Activated T-helper 1 cell treated with anti-CD3 and anti-CD28 coated beads, Interleukin-2, amount 50 U/mL, for 16 hours (primary cell): ENCODE measurements at places on chromosomes 5 and 9.

DNA sequence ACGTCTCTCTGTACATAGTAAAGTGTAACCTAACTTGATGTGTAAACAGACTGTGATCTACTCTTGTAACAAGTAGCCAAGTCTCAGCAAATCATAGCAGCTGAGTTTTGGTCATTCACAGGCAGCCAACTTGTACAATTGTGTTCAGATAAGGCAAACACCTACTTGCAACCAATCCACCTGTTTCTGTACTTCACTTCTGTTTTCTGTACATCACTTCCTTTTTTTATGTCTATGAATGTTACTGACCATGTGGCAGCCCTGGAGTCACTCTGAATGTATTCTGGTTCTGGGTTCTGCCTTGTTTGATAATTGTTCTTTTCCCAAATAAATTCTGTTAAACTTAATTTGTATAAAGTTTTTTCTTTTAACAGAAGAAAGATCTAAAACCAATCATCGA lies 26.0 kb downstream of the RLN2 start:
- DNase-seq = no peak

DNA sequence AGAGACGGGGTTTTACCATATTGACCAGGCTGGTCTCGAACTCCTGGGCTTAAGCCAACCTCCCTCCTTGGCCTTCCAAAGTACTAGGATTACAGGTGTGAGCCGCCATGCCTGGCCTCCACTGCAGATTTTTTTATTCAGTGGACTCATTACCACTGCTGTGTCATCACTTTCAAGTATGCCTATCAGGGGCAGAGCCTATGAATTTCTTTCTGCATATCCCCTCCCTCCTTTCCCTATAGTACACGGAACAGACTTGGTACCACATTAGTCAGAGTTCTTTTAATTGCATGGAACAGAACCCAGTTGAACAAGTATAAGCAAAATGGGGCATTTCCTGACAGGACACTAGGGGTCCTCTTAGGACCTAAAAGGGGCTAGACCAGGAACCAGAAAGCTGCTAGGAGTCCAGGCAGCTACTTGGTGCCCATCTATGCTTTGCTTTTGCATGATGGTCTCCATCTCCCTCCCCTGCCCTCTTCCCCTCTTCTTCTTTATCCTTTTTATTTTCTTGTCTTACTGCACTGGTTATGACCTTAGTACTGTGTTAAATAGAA lies 5.8 kb downstream of the BSPRY start:
- DNase-seq = no peak

- no peak for DNase-seq
These were observed 72.3 kb downstream of the C9orf153 start for GRCh38 chr9:86187121-86187520.

DNA sequence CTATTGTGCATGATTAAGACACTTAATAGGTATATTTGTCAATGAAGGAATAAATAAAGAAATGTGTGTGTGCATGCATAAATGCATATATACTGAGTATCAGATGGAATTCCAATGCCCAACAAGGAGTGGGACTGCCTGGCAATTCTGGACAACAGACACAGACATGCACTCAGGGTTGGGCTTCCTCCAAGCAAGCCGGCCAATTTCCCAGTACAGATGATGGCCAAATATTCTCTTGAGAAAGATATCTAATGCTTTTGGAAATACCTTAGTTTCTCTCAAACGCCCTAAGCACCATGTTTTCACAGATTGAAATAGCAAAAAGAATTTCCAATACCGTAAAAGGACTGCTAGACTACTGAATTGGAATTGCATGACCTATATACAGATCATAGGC lies 11.1 kb downstream of the FTMT start:
- DNase-seq = no peak

DNA sequence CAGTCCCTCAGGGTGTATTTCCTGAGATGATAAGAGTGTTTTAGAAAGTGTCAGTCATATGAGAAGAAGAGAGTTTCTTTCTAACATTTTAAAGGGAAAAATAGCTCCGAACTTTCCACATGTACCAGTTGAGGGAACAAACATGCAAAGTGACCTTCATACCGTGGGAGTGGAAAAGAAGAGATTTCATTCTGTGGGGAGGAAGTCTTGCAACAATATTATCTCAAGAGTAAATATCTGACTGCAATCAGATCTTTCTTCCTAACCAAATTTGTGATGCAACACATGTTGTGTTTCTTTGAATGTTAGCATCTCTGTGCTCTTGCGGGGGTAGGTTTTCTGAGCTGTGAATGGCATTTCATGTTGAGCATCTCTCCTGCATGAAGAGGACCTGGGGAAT lies 30.6 kb downstream of the ANKRD55 start:
- DNase-seq = no peak

DNA sequence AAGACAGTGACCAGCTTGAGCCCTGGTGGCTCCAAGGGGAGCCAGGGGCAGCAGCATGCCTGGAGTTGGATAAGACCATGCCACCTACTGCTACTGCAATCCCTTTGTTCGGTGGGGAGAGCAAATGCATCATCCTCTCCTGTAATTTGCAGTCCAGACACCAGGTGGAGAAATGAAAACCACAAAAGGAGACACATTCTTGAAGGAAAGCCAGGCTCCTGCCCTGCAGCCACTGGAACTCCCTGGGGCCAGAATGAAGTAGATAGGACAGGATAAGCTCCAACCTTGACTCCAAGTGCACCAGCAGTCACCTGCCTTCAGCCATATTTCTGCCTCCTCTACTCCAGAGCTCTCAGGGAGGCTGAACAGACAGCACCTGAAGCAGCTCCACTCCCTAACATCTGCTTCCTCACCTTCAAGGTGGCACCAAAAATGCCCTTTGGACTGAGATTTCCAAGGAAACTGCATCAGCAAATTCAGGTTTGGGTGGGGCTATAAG lies 65.1 kb upstream of the IQGAP2 start:
- no peak for DNase-seq

DNA sequence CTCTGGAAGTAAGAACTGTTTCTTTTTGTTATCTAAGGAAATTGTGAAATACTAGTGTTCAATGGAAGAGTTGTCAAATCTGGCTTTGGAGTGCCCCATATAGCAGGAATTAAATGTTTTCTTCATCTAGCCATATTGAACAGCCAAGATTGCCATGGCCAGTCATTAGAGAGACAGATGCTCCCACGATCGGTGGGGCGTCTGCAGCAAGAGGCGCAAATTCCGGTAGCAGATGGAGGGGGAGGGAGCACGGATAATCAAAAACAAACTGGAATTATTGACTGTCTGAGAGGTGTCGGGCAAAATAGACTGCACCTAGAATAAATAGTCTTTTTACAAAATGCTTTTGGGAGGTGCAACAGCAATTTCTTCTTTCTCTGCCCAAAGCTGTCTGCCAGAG lies 139.1 kb upstream of the FSTL4 start:
- DNase-seq = no peak

GRCh38 chr5:120823328-120823727 lies 359.2 kb downstream of the PRR16 start:
- no peak for DNase-seq

GRCh38 chr9:107137495-107138202 lies 145.4 kb upstream of the RAD23B start:
- DNase-seq = no peak

GRCh38 chr9:86315078-86315477 lies 32.7 kb upstream of the ISCA1 start:
- DNase-seq = no peak

DNA sequence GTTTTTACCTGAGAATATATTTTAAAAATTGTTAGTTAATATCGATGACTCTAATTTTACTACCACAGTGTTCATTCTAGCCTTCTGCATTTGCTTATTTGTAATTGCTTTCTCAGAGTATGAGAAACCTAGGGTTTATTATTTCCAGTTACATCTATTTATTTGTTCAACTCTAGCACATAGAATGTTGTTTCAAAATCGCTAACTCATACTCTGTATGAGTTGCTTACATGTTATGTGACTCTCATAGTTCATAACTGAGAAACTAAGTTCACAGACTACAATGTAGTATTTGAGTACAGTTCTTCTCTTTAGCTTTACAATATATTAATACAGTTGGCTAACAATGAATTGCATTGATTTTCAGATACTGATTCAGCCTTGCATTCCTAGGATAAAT lies 103.2 kb downstream of the MACROH2A1 start:
- DNase-seq = no peak

- no peak for DNase-seq
These were observed 38.3 kb downstream of the NR2F1 start for GRCh38 chr5:93621327-93621798.

DNA sequence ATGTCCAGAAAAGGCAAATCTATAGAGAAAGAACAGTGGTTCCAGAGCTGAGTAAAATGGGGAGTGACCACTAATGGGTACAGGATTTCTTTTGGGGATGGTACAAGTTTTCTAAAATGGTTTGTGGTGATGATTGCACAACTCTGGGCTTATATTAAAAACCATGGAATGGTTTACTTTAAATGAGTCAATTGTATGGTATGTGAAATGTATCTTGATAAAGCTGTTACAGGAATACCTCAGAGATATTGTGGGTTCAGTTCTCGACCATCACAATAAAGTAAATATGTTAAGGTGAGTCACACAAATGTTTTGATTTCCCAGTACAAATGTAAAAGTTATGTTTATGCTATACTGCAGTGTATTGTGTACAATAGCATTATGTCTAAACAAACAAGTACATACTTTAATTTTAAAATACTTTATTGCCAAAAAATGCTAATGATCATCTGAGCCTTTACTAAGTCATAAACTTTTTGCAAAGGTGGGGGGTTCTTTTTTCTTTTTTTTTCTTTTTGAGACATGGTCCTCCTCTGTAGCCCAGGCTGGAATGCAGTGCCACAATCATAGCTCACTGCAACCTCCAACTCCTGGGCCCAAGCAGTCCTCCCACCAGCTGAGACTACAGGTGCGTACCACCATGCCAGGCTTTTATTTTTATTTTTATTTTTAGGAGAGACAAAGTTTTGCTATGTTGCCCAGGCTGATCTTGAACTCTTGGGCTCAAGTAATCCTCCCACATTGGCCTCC lies 65.9 kb downstream of the SHOC1 start:
- DNase-seq = no peak

DNA sequence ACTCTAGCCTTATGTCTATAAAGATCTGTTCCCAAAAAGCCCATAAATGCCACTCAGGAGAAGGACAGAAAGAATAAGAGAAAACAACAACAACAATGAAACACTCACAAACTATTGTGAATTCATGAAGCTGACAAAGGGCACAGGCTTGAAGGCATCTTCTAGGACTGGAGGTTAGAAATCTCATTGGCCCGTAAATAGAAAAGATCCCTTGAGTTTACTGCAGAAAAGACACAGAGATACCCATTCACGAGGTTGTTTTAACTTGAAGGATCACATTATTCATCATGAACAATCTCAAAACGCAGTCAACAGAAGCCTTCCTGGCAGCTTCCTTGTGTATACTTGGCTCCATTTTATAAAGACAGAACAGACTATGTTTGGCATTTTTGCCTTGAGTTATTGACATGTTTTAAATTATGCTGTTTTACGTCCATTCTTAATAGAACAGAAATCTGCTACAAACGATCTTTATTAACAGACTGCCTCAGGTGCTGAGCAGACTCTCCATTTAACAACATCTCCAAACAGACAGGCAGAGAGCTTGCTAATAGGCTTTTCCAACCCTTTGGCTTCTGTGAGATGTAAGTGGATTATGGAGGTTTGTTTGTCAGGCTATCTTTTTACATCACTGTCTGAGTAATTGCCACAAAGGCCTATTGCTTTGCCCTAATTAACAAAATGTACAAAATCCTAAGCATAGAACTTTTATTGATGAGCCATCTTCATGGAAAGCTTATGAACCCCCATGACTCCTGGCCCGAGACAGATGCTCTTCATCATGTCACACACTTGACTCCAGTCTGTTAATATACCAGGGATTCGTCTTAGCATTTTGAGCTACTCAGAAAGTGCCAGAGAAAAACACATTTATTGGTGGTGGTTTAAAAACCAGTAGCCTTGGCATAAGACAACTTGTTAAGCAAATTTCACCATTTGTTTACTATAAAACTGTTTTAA lies 735.3 kb upstream of the ZNF608 start:
- DNase-seq = no peak

GRCh38 chr5:15256485-15256884 lies 243.5 kb upstream of the FBXL7 start:
- DNase-seq = no peak

DNA sequence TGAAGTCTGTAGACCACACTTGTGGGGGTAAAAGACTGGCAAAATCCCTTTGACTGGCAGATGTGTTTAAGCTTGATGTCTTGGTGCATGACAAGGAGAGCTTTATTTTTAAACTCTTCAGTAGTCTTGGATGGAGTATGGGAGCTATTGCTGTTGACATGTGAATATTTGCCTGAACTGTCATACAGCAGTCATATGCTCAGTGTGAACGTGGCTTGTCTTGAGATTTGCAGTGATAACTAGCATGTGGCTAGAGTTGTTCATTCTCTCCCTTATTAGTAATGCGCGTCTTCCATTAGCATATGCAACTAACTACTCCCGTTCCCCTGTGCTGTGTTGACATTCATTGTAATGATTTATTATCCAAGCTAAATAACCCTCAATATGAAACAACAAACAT lies 523.6 kb upstream of the WWC1 start:
- no peak for DNase-seq

DNA sequence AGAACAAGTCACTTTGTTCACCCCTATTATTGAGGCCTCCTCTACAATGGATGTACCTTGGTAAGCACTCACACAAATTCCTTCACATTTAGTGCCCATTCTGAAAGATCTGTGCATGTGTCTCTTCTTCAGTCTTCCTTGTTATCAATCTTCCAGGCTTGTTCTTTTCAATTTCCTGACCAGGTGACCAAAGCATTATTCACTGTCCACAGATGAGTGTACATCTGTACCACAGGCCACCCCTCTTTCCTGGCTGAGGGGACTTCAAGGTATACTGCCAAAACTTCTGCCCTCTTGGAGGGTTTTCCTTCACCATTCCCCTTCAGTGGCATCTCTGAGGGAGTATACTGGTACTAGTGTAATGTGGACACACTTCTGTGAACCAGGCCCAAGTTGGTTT lies 25.5 kb upstream of the STOM start:
- DNase-seq = no peak

- DNase-seq = no peak
These were observed 376.8 kb upstream of the RFX3 start for GRCh38 chr9:3902631-3903030.

DNA sequence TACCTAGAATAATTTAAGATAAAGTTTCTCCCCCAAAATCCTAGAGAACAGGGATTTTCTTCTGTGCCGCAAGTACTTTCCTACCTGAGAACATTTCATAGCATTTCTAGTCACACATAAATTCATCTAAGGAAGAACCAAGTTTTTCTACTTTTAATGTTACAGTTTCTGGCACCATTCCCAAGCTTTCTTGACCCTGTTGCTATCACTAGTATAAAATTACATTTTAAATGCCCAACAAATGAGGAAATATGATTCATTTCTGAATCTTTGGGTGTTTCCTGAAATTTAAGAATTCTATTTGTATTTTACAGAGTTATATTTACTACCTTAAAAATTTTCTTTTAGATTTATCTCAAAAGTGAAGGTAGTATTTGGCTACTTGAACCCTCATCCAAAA lies 137.8 kb downstream of the LPAR1 start:
- DNase-seq = no peak
